Stimulated activated CD4-positive, alpha-beta T cell treated with anti-CD3 and anti-CD28 coated beads, Interleukin-1b, Interleukin-23, amount 100 ng/mL, for 48 hours (primary cell): ENCODE measurements at places on chromosomes 3 and 15.

DNA sequence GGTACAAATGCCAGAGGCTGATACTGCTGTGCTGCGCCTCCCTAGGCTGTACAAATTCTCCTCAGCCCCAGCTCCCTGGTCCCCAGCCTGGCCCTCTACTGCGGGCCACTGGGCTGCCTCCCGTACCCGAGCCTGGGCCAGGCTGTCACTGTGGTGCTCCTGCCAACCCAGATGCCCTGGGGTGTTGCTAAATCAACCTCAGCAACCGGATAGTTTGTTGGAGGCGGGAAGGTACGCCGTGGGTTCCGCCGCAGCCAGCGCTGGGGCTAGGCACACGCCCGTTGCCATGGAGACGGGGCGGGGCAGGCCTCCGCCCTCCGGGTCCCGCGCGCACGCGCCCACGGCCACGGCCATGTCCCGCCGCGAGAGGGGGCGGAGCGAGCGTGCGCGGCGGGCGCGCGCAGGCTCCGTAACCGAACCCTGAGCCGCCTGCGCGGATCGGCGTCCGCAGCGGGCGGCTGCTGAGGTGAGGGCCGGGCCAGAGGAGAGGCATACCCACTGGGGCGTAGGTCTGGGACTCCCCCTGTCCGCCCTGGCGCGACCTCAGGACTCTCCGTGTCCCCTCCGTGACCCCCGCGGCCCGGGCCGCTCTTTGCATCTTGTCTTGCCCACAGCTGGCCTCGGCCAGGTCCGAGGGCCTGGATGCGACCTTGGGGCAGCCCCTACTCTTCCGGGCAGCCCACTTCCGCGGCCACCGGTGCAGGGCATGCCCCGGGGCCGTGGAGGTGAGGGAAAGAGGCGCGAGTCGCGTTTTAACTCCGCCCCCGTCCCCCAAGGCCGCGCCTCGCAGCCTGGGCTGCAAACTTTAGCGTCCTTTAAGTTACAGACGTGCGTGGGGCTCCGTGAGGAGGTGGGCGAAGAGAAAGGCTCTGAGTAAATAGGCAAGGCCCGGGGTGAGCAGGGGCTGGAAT is at the start of gene TEX264:
Gene TEX264 (plus strand): TSS at position 430 of the 911 bp plus-strand sequence. CDS start 3,053 bp downstream, outside the sequence.
- DNase-seq, result peak; percentile 88

GRCh38 chr3:64170270-64170669 is 55.0 kb downstream of the PRICKLE2 start:
- no peak for DNase-seq

DNA sequence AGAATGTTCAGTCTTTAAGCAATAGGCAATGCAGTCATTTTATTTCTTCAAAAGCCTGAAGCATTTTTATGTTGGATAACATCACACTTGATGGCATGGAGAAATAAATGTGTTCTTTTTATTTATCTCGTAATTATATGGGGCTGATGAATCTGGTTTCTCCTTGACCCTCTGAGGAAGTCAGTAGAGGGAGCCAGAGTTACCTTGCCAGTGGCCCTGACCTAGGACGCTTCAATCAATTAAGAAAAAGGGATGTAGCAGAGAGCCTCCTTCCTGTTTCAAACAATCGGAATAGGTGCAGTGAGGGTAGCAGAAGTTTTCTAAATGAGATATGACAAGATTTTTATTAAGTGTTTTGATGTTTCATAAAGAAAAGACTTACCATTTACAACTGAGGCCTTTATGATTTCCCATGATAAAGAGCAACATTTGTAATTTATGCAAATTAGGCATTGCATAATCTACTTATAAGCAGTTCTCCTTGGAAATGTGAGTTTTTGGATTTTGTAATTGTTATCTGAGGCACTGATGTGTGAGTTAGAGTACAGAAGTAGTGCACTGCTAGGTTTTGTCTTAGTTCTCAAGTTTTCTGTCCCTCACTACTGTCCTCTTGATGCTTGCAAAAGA is 129.1 kb downstream of the RAP2B start:
- DNase-seq, result no peak

DNA sequence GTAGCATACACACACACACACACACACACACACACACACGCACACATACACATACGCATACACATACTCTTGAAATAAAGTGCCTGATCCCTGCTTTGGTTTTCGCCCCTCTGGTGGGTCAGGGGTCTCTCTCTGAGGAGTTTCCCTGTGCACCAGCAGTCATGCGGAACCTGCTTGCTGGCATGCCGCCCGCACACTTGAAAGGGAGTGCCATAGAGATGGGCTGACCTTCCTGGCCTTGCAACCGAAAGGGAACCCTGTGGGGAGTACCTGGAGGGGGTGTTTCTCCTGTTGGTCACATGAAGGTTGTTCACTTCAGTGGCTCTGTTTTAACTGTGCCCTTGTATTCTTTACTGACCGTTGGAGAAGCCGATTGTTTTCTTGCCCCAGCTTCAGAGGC is 752.3 kb downstream of the NR2F2 start:
- no peak for DNase-seq

GRCh38 chr3:172903642-172904320 is 153.3 kb downstream of the ECT2 start:
- DNase-seq, result no peak

GRCh38 chr3:21587894-21588293 is 163.1 kb downstream of the ZNF385D start:
- no peak for DNase-seq

- DNase-seq, result no peak
These were observed 144.4 kb downstream of the CHST2 start for GRCh38 chr3:143263852-143264513.

GRCh38 chr3:188205992-188206416 is 52.0 kb downstream of the LPP start:
- DNase-seq, result no peak

GRCh38 chr3:101518421-101518871 is 5.4 kb upstream of the SENP7 start:
- peak; percentile 59 for DNase-seq

DNA sequence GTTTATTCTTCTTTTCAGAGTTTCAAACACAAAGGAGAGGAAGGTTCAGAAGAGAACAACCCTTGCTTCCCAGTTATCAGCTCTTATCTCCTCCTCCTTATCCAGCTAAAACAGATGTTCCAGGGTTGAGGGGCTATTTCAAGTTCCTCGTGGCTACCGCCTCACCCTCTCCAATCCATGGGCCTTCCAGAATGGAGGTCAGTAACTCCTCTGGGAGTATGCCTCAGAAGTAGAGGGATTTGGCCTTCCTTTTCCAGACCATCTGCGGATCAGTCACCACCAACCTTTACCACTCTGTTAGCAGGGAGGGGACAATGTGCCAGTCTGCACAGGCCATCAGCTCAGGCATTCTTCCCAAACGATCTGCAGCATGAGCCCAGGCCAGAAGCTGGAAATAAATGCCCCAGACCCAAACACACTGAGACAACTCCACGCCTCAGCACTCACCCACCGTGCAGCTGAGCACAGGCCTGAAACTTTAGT is 14.8 kb downstream of the HTR3C start:
- no peak for DNase-seq

DNA sequence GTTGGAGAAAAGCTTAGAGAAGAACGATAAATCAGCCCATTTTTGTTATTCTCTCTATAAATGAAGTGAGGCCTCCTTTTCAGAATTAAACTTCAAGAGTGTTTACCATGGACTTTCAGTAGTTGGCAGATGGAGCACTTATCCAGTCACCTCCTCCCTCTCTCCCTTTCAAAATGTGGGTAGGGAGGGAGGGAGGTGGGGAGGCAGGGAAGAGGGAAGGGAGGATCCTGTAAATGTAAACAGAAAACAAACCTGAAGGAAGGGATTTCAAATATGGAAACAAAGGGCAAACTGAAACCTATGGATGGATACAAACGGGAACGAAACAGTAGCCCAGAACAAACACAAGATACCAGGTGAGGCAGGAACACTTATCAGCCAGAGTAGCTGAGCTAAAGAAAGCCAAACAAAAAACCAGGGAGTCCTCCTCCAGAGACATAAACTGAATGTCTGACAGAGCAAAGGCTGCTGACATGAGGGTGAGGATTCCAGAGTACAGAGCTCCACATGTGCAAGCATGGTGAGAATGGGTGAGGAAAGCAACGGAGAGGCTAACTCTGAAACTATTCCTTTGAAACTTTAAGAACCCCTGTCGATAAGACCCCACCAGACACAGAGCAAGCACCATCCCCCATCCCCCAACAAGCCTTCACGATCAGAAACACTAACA is 41.0 kb upstream of the GP5 start:
- DNase-seq, result no peak

DNA sequence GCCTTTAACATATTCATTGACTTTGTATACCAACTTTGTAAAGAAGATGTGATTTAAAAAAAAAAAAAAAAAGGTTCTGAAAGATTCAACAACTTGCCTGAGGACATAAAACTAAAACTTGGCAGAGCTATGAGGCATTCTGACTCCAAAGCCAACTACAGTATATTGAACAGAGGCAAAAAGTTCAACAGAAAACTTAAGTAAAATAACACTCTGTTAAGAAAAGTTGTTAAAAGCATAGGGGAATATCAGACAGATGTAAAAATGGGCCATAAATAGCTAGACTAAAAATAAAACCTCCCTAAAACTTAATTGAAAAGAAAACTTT is 23.4 kb downstream of the GOLIM4 start:
- no peak for DNase-seq

DNA sequence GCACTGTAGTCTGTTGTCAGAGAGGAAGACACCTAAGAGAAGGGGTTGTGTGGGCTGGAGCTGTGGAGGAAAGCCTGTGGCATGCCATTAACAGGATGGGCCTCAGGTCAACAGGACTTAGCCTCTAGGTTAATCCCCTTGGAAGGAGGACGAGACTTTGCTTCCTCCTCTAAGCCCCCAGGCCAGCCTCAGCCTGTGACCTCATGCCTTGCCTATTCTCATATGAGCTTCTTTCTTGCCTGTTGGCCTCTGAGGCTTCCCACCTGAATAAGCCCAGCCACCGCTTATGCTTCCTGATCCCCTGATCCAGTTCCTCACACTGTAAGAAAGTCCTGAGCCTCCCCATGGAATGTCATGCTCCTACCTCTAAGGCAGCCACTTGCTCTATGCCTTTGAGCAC is 52.2 kb upstream of the TBC1D21 start:
- no peak for DNase-seq

DNA sequence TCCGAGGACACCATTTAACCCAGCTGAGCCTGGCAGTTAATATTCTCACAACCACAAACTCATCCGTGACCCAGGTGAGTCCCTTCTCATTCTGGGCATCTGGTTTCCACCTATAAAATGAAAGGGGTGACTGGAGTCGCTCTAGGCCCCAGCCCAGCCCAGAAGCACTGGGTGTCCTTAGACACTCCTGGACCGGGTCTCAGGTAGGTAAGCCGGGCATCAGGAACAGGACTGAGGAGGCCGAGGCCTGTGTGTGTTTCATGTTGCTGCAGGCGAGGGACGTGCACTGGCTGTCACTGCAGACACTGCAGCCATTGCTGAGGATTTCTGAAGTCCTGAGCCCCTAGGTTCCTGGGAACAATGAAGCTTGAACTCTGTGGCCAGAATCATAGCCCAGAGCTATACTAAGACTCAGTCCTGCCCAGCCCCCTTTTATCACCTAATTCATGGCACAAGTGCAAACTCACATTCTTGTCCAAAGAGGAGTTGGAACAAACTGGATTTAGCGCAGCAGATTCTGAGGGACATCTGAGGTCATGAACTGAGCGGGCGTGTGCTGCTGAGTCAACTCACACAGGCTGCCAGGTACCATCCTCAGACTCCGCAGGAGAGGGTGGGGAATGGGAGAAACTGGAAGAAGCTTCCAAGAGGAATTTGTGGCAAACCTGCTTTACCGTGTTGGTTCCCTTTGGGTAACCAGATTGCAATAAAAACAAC is 184.9 kb downstream of the FAM43A start:
- DNase-seq, result no peak

DNA sequence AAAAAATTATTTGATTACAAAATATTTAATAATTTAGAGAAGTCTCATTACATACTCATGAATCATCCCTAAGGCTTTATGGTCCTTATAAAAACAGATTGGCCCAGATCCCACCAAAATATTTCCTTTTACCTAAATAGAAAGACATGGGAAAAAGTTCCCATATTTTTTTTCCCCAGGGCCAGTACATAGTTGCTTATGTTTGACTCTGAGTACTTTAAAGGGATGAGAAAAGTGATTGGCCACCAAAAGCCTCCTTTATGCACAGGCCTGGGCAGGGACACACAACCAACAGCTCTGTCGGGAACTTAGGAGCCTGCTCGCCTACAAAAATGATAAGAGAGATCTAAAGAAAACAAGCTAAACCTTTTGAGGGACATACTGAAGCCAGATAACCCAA is 22.3 kb downstream of the KCNAB1 start:
- no peak for DNase-seq

- no peak for DNase-seq
These were observed 11.8 kb downstream of the TNK2 start for GRCh38 chr3:195896361-195897080.

DNA sequence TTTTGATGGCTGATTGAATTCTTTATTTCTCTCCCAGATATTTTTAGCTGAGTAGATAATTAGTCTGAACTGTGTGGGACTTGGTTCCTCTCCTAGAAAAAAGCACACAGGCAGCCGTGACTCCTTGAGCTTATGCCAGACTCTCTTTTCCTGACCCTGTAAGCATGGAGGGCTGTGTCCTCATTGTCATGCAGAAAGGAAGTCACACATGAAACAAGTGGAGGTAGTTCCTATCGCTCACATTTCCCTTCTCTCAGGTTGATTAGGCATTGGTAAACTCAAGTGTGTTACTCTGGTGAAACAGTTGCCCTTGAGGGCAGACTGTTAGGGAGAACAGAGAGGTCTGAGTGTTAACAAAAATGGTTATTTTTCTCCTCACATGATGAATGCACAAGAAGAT is 6.3 kb upstream of the RTP4 start:
- DNase-seq, result no peak

GRCh38 chr3:114451561-114452018 is 157.8 kb downstream of the TIGIT start:
- no peak for DNase-seq

DNA sequence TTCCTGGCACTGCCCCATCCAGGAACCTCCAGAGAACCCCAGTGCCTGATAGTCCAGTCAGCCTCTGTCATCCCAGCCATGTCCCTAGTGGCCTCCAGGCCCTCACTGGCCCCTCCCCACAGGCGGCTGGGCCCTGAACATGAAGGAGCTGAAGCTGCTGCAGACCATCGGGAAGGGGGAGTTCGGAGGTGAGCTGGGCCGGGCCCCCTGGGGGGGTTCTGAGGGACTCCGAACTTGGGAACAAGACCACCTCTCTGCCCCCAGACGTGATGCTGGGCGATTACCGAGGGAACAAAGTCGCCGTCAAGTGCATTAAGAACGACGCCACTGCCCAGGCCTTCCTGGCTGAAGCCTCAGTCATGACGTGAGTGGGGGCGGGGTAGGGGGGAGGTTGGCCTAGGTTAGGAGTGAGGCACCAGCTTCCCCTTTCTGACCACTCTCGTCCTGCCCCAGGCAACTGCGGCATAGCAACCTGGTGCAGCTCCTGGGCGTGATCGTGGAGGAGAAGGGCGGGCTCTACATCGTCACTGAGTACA is 12.0 kb upstream of the LMAN1L start:
- no peak for DNase-seq
